NCI-H524 treated with DMSO at 0.1 percent for 48 hours (cell line): ENCODE measurements at places on chromosomes 7 and 10.

- no peak for DNase-seq
Measured at GRCh38 chr7:121302214-121302745, 26.5 kb upstream of the WNT16 start.

DNA sequence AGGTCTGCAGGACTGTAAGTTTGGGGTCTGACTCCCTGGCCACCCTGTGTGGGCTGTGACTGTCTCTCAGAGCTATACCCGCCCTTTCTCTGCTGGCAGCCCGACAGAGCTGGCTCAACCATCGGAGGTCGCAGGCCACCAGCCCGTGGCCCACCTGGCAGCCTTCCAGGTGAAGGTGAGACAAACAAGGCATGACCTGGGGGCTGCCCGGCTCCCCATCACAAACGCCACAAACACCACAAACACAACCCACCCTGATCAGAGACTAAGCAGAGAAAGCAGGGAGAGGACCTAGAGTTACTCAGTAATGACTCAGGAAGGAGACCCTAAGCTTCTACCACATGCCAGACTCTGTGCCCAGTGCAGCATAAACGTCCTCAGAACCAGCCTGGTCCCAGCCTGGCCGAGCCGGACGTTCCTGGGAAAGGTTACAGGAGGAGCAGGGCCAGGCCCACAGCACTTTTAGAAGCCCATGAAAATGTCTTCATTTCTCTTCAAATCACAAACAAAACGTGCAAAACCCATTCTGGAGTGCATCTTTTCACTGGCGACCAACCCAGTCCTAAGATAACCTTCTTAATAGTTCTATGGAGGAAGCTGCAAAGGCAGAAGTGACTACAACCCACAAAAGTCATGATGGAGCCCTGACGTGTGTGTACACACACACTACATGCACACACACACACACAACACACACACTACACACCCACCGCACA, 66.8 kb downstream of the MKI67 start:
- DNase-seq, result no peak

GRCh38 chr10:96585736-96586418, 935 bp downstream of the TM9SF3 start:
- DNase-seq, result no peak

GRCh38 chr7:30927040-30927439, 15.4 kb downstream of the AQP1 start:
- no peak for DNase-seq

DNA sequence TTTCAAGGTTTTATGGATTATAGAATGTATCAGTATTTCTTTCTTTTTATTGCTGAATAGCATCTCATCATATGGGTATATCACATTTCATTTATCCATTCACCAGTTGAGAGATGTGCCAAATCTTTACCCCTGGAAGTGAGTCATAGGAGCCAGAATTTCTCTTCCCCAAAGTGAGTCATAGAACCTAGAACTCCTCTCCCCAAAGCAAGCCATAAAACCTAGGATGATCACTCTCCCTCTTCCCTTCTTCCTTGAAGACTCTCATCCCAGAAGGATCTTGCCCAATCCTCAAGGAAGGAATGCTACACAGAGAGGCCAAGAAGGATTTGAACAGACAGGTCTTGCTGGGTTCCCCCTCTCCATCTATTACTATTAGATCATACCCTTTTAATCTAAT, 199.9 kb downstream of the EVX1 start:
- DNase-seq, result no peak

GRCh38 chr10:72455889-72456595, 101.3 kb upstream of the DNAJB12 start:
- no peak for DNase-seq

GRCh38 chr7:2812831-2813230, 31.3 kb downstream of the GNA12 start:
- no peak for DNase-seq

DNA sequence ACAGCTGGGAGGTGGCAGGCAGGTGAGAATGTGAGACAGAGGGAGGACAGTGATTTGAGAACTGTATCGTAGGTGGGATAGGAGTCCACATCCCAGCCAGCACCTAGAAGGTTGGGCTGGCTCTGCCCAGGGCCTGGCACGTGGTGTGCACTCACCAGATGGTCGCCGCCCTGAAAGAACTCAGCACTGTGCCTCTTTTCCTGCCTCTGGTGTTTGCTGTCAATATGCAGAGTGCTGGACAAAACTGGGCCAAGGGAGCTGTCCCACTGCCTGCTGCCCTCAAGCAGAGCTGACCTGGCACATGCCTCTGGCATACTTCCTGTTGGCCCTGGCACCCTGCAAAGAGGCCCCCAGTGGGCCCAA, 36.8 kb downstream of the CHST3 start:
- DNase-seq, result no peak

GRCh38 chr7:101747879-101748345, 69.5 kb upstream of the CUX1 start:
- no peak for DNase-seq

GRCh38 chr10:29254123-29255046, 34.5 kb upstream of the LYZL1 start:
- DNase-seq, result no peak

GRCh38 chr10:52541006-52541473, 227.0 kb downstream of the DKK1 start:
- DNase-seq, result no peak

GRCh38 chr10:72502581-72502980, 123.3 kb downstream of the MICU1 start:
- DNase-seq, result no peak

DNA sequence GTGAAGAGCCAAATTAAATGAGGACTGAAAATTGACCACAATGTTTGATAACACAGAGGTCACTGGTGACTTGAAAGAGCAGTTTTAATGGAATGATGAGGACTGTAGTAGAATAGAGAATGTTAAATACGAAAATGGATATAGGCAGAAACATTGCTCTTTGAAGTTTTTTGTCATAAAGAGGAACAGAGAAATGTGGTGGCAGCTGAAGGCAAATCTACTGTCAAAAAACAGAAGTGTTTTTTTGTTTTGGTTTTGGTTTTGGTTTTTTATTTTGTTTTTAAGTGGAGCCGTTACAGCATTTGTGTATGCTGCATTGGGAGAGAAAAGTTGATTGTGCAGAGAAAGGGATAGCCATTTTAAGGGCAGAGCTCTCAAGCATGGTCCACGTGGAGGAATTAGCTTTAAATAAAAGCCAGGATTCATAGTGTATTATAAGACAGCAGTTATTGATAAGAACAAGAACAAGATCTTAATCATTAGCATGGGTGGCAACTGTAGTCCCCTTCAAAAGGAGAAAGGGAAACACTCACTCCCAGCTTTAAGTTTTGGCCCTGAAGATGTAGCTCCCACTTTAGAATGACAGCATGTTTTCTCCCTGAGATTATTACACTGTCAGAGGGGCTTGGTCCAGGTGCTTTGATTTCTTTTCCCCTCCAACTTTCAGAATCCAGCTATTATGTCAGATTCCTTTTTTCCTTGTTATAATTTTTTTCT, 156.7 kb upstream of the BET1 start:
- no peak for DNase-seq

- no peak for DNase-seq
Measured at GRCh38 chr7:101522021-101522420, 107.1 kb downstream of the MYL10 start.

GRCh38 chr10:132716691-132717490, 69.1 kb downstream of the NKX6-2 start:
- DNase-seq, result no peak

- DNase-seq, result no peak
Measured at GRCh38 chr7:91067242-91067641, 197.0 kb upstream of the FZD1 start.

GRCh38 chr10:75883081-75884072, 452.0 kb downstream of the LRMDA start:
- no peak for DNase-seq

DNA sequence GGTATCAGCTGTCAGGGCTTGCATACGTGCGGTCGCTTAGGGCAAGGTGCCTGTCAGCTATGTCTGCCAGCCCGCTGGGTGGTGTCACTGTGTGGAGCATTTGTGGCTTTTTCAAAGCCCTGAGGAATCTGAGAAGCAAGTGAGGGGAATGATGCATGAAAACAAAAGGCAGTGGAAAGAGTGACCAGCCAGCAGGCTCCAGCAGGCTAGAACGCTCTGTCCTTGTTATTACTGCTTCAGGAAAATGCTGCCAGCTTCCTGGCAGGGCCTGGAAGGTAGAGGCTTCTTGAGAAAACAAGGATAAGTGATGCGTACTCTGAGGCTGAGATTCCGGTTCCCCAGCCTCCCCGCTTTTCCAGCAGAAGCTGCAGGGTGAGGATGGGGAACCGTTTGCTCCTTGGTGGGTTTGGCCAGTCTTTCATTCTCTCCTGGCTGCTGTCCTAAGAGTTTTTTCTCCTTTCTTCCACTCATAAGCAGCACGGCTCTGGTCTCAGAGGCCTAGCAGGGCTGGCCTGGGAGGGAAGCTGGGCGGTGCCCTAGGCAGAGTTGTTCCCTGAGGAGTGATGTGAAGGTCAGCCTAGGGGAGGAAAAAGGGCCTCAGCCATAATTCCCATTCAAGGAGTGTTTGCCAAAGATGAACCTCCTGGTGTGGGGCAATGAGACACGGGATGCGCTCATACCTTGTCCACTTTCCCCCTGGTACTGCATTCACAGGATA, 42.8 kb upstream of the MKLN1 start:
- no peak for DNase-seq
